ENCODE measurements at places on chromosomes 12 and 14.

DNA sequence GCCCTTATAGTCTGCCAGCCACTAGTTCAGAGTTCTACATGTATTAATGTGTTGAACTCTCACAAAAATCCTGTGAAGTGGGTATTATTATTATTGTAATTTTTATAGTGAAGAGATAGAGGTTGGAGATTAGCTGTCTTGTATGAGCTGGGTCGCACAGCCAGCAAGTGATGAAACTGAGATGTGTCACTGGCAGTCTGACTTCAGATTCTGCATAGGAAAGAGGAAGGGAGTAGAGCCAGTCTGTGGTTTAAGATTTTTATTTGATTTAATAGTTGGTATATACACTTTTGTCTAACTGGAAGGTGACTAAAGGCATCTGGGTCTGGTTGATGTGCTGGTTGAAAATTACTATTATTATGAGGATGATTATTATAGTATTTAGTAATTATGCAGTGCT is 5.8 kb upstream of the FRS2 start:
- no peak for DNase-seq

GRCh38 chr14:50530358-50530757 is 2.0 kb downstream of the MAP4K5 start:
- no peak for DNase-seq

DNA sequence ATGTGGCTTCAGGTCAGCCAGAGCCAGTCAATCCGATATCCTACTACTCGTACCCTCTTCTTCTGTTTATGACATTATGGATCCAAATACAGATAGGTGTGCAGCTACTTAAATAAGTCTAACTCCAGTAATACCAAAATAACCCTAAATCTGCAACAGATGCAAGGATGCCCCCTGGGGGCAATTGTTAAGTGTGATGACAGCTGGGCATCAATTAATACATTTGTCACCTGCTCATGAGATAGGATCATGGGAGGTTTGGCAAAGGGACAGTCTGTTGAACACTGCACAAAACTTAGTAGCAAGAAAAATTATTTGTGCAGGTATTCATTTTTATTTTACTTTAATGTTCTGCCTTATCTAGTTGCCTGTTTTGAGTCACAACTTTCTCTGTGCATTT is 83.2 kb downstream of the SLC38A6 start:
- DNase-seq, result no peak

DNA sequence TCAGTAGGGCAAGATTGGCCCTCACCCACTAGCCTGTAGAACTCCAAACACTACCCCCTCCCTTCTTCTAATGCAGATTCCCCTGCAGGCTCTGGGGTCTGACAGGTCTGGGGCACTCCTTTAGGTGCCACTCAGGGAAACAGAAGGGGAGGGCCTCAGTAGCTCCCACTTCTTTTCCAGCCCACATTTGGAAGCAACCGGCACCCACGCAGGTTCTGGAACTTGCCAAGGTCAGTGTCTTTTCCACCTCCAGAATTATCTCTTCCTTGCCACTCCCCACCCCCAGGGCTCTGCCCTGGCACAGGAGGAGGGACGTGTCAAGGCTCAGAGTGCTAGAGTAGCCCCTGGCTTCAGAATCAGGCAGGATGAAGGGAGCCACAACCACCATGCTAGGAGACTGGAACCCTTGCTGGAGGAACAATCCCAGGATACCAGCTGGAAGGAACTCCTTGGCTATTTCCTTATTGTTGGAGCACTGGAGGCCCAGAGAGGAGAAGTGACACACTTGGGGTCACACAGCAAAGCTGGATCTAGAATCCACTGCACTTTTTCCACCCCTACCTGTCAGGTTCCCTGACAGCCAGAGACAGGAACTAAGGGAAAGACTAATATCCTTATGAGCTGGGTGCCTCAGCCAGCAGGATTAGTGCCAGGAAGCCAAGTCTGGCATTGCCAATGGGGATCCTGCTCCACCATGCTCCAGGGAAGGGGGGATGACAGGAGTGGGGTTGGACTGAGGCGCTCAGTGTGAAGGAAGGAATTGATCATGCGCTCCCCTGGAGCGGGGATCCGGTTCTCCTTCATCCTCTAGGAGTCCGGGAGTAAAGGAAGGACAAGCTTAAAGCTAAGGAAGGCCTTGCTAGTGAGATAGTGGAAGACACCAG is 1.8 kb upstream of the FIGNL2 start:
- no peak for DNase-seq

DNA sequence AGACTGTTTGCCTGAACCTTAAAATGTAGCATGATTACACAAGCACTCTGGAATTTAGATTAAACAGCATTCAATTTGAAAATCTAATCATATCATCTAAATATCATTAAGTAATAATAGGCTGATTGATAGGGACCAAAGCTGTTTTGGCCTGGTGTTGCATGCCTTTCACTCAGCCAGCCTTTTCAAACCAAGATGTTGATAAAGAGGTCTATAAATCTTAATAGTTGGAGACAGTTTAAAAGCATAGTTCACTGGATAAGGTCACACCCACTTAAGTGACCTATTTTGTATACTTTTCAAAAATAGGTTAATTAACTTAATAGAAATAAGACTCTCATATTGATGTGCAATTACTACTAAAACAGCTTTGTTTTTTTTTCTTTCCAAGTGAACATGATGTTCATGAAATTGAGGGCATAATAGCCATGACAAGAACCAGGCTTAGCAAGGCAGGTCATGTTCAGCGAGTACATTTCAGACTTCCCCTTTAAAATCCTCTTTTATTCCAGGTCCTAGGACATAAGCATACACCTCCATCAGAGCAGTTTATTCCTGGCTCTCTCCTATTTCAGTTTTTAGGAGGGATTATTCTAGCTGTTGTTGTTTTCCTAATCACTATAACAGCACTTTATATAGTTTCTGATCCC is 349.0 kb downstream of the RAD51B start:
- DNase-seq, result no peak

DNA sequence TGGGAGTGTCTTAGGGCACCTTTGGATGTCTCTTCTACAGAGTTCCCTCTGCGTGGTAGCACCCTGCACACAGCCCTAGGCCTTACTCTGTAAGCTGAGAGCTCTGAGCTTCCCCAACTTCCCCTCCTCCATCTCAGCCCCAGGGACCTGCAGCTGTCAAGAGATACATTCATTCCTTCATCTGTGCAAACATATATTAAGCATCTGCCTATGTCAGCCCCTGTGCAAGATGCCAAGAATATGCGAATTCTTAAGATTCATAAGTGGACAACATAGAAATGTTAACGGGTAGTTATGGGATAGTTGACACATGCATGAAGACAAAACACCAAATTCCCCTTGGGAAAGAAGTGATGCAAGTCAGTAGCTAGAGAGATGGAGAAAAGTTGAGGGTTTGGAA is 190.8 kb downstream of the SLC41A2 start:
- no peak for DNase-seq

DNA sequence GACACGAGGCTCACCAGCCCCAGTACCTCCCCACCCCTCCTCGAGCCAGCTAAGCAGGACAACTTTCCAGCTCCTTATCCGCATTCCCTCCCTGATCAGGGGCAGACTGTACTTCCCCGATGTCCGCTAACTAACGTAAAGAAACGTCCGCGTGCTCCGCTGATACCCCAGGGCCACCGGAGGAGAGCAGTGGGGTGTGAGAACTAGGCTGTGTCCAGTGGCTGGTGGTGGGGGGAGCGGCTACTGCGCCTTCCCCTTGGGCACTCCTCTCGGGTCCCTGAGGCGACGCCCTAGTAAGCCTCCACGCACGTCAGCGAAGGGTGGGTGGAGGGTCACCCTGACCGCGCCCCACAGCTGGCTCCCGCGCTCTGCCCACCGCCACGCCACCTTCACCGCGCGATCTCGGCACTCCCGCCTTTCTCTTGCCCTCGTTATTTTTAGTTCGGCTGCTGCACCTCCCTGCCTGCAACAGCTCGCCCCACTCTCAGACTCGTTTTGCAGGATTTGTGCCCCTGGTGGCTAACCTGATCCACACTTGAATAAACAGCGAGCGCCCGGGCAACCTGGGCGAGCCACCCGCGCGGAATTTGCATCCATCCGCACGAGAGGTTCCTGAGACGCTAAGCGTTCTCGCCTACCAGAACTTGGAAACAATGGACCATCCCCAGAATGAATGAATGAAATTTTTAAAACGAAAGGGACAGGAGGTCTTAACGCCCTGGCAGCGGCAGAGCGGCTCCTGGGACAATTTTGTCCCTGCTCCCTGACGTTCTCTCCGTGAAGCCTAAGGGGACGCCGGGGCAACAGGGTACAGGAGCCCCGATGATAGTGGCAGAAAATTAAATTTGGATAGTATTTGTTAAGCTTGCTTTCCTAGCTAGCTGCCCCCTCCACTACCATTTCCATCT is 6.9 kb upstream of the BMP4 start:
- no peak for DNase-seq

- DNase-seq, result no peak
Observed at GRCh38 chr14:79583738-79584408, 627.4 kb downstream of the DIO2 start.

GRCh38 chr14:67583711-67584644 is 16.1 kb downstream of the PIGH start:
- DNase-seq, result peak; percentile 14
